ENCODE measurements at places on chromosomes 5 and 9. TPM values are rescaled to one million over a fixed set of nuclear protein-coding genes. Genes with fewer than 3 reads are reported as not detected.

The LRRC70 gene
- total RNA-seq: 1.9 TPM

The FIBCD1 gene
- total RNA-seq: 9.6 TPM

DNA sequence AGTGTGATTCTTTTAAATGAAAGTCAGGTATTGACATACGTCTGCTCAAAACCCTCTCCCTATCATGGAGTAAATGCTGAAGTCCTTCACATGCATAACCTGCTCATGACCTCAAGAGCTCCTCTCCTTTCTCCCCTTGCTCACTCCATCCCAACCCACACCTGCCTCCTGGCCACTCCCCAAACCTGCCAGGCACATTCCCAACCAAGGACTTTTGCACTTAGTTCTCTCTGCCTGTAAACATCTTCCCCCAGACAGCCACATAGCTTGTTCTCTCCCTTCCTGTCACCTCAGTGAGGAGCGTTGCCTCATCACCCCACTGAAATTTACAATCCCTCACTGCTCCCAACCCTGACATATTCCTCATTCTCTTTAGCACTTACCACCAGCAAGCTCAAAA is 8.7 kb downstream of the SETD9 start:
- no peak for DNase-seq

- DNase-seq: peak; percentile 64
Measured at GRCh38 chr9:122347348-122348287, 23.2 kb upstream of the PTGS1 start.

DNA sequence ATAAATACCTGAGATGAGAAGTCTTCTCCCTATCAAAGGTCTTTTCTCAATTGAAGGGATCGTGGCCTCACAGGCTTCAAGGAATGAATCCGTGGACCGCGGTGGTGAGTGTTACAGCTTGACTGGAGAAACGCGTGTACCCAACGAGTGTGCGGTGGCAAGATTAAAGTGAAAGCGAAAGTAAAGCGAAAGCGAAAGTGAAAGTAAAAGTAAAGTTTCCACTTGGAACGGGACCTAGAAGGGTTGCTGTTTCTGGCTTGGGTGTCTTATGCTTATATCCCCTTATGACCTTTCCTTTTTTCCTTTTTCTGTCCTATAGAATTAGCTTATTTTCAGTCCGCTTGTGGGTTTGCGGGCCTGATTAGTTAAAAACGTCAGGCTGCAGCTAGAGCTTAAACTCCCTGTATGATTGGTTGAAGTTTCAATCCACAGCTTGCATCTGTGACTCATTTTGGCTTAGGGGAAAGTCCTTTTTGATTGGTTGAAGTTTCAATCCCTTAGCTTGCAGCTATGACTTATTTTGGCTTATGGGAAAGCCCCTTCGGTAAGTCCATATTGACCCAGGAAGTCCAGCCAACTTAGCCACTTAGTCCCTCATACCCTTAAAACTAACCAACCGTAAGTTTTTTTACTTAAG is 924.3 kb upstream of the CDH10 start:
- no peak for DNase-seq

The CDH12 gene
- not detected for total RNA-seq

- peak; percentile 73 for DNase-seq
Measured at GRCh38 chr9:110048403-110048975, 159.5 kb downstream of the C9orf152 start.

The GFRA3 gene
- total RNA-seq: 0.82 TPM

The GRM6 gene
- total RNA-seq: not detected

GRCh38 chr9:132147331-132147730 is 14.5 kb upstream of the NTNG2 start:
- DNase-seq: no peak

GRCh38 chr9:128211186-128211980 is 8.2 kb downstream of the DNM1 start:
- DNase-seq: no peak

GRCh38 chr9:92151691-92152393 is 36.6 kb upstream of the SPTLC1 start:
- DNase-seq: no peak

DNA sequence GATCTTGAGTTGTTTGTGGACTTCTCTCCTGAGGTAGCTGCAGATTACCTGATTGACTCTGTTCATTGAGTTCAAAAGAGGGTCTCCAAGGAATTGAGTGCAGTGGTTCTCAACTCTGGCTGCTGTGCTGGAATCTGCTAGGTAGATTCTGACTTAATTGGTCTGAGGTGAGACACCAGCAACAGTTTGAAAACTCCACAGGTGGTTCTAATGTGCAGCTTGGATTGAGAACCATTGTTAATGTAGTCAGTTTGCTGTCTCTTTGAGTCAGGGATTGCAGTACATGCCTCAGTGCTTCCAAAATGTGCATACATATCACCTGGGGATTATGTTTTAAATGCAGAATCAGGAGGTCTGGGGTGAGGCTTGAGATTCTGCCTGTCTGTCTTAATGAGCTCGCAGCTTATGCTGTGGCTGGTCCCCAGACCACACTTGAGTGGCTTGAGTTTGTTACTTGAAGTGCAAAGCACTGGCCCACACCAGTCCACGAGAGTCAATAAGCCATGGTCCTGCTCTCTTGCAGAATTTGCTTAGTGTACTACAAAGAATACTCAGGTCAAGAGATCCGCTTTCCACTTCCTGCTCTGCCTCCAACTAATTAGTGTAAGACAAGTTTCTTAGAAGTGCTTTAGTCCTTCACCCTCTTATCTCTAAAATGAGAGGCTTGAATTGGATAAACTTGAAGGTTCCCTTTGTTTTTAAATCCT is 82.3 kb downstream of the ATG10 start:
- no peak for DNase-seq

The HAVCR2 gene
- 4.9 TPM for total RNA-seq

DNA sequence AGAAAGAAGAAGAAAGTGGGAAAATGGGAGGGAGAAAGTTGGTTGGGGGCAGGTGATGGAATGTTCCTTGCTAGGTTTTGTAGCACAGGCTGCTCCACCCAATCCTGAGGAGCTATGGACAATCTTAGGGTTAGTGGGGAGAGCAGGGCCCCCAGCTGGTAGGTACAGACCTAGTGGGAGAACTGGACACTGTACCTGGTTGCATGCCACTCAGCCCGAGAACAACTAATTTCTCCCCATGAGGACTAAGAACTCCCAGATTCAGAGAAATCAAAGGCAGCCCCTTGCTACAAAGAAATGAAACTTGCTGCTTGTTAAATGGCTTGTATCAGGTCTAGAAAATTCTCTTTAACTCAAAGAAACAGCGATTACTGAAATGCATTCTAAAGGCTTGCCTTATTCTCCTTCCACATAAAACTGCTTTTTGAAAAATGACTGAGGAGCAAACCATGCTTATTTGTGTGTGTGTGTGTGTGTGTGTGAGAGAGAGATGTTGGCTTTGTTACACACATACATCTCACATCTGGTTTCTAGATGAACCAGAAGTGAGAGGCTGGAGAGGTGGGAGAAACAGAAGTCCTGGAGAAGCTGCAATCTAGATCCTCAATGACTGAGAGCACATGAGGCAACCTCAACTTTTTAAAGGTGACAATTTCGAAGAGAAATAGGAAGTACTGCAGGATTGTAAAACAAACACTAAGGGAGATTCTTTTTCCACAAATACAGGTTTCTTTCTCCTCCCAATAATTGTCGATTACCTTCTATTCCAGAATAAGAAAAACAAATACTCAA is 28.9 kb downstream of the FYB1 start:
- no peak for DNase-seq

The IFNA2 gene
- not detected for total RNA-seq

The NR2F1-AS1 gene
- total RNA-seq: 2.2 TPM

GRCh38 chr5:72478684-72479083 is 28.5 kb downstream of the ZNF366 start:
- DNase-seq: no peak

DNA sequence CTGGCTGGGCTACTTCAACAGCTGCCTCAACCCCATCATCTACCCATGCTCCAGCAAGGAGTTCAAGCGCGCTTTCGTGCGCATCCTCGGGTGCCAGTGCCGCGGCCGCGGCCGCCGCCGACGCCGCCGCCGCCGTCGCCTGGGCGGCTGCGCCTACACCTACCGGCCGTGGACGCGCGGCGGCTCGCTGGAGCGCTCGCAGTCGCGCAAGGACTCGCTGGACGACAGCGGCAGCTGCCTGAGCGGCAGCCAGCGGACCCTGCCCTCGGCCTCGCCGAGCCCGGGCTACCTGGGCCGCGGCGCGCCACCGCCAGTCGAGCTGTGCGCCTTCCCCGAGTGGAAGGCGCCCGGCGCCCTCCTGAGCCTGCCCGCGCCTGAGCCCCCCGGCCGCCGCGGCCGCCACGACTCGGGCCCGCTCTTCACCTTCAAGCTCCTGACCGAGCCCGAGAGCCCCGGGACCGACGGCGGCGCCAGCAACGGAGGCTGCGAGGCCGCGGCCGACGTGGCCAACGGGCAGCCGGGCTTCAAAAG is 36.9 kb upstream of the TTC1 start:
- peak; percentile 30 for DNase-seq

The LRRC19 gene
- 116 TPM for total RNA-seq

The PPP1R2B gene
- total RNA-seq: not detected

DNA sequence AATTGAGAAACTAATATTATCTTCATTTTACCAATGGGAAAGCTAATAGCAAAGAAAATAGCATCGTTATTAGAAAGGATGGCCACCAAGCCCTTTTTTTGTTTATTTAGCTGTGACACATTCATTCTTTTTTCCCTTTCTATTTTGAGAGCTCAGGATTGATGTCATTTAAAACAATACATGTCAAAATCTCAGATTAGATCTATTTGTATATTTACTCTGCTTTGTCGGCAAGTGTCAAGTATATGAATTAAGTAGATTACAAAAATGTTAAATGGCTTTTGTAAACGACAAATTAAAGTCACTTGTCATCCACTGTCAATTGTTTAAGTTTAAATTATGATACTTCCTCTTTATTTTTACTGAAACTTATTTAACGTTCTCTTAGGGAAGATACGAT is 118.9 kb downstream of the PAM start:
- no peak for DNase-seq

DNA sequence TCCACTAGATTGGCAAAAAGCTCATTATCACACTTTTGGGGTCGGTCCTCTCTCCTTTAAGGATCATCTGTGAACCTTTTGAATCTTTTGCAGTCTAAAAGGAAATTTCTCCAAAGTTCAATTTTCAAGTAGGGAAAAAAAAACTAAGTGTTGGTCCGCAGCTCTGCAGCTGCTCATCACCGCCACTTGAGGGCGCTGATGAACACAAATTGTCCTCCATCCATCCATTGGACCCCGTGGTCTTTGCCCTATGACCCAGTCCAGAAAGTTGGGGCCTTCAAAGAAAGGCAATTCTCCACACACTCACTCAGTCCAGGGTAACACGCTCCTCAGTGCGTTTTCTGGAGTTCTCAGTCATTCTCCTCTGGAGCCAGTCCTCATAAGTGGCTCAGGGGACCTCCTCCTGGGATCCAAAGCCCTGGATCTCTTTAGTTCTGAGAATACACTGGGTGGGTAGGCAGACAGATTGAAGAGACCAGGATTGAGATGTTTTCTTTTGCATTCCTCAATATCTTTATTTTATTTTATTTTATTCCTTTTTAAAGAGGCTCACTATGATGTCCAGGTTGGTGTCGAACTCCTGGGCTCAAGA is 63.6 kb upstream of the SLC28A3 start:
- DNase-seq: no peak

GRCh38 chr9:88476491-88477271 is 58.3 kb upstream of the NXNL2 start:
- no peak for DNase-seq

GRCh38 chr5:107782561-107783169 is 111.9 kb upstream of the EFNA5 start:
- no peak for DNase-seq

DNA sequence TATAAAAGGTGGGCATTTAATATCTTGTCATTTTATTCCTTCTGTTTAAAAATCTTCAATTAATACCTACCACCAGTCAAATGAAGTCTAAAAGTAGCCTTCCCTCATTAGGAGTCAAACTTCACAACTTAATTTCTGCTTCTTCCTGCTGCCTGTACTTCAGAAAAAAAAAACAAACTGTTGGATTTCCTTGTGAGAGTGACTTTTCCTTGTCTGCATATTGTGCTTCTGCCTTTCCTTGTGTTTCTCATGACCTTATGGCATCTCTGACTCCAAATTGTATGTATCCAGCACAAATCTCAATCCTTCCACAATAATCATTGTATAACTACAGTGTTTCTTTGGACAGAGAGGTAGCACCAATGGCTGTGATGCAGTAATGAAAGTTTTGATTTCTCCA is 32.1 kb downstream of the GRAMD2B start:
- no peak for DNase-seq

The PCDHA10 gene
- 0.20 TPM for total RNA-seq

DNA sequence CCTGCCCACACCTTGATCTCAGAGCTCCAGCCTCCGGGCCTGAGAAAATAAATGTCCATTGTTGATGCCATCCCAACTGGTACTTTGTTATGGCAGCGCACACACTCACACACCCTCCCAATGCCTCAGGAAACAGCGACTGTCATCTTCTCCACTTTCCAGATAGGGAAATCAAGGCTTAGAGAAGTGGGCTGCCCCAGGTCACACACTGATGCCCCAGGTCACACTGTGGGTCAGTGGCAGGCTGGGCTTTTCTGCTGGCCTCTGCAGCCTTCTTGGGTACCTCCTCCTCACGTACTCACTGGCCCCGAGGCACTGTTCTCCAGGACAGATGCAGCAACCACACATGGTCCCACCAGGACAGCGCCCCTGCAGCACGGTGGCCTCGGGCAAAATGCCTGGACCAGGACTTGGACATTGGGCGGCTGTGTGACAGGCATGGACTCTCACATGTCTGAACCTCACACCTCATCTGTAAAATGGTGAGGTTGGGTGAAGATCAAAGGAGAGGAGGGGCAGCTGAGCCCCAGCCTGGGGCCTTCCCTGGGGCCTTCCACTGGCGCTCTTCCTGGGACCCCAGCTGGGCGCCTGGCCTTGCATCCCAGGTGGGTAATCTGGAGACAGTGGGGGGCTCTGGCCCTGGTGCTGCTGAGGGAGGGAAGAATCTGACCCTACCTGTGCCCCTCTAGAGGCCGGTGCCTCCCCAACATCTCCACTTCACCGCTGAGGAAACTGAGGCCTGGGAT is 156.0 kb downstream of the COL23A1 start:
- no peak for DNase-seq

DNA sequence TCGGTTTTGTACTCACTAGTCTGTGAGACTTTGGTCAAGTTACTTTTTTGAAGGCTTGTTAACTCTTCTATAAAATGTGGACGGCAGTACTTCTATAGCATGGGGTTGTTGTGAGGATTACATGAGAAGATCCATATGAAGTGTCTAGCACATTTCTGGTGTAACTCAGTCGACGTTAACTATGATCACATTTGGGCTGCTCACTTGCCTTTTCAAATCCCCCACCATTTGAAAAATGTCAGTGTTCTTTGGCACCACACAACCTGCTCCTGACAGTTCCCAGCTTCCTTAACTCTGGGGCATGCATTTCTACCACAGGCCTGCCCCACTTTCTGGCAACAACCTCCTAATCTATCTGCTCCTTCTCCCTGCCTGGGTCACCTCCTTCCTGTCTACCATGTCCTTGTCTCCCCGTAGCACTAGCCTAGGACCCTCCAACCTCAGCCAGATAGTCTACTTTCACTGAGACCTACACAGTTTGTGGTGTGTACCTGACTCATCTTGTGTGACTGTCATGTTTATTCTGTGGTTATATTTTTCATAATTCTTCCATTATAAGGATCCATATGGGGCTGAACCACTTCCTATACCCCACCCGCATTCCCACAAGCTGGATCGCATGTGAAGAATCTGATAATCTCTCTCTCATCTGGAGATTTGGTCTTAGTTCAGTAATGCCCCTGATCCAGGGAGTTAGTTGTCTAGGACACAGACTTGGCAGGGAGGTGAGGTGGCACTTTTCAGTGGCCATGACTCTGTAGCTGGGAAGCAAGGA is 30.2 kb upstream of the BASP1 start:
- DNase-seq: no peak

GRCh38 chr5:135225856-135226560 is 173.0 kb downstream of the MACROH2A1 start:
- DNase-seq: no peak

GRCh38 chr9:135039266-135039870 is 48.1 kb upstream of the OLFM1 start:
- no peak for DNase-seq

Data from left colon (tissue), 2 donors.